ENCODE measurements at places on chromosomes 6 and 20. TPM values are rescaled to one million over a fixed set of nuclear protein-coding genes. Genes with fewer than 3 reads are reported as not detected.

GRCh38 chr20:9668381-9668780 is 154.0 kb downstream of the LAMP5 start:
- no peak for DNase-seq

Gene SNX5
- 96.7 TPM for total RNA-seq

DNA sequence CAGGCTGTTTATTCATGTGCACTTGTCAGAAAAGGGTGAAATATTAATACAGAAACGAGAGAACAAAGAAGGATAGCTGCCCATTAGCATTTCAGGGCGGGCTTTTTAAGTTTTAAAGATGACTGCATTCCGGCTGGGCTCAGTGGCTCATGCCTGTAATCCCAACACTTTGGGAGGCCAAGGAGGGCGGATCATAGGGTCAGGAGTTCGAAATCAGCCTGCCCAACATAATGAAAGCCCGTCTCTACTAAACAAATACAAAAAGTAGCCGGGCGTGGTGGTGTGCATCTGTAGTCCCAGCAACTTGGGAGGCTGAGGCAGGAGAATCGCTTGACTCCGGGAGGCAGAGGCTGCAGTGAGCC is 130.5 kb downstream of the HFE start:
- no peak for DNase-seq

GRCh38 chr20:55333798-55334197 is 671.5 kb downstream of the CBLN4 start:
- DNase-seq: no peak

GRCh38 chr20:15674253-15675060 is 898.8 kb downstream of the KIF16B start:
- no peak for DNase-seq

GRCh38 chr6:109799664-109800063 is 108.6 kb downstream of the FIG4 start:
- no peak for DNase-seq

DNA sequence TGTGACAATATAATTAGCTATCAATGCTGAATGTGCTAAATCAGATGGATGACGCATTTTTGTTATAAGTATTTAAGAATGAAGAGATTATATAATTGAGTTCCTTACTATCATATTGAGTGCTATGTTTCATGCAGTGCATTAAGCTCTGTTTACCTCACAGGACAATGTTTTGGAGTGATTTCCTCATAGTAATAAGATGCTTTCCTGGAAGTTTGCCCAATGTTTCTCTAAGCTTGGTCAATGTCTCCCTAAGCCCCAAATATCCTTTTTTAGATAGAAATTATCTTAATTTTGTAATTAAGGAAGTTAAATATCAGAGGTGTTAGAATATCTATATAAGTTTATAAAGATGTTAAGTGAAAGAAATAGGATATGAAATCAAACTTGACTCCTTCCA is 489.6 kb downstream of the MMUT start:
- no peak for DNase-seq

Gene KCNB1
- 5.1 TPM for total RNA-seq

- DNase-seq: no peak
These were observed 621.2 kb upstream of the FLRT3 start for GRCh38 chr20:14958626-14959025.

DNA sequence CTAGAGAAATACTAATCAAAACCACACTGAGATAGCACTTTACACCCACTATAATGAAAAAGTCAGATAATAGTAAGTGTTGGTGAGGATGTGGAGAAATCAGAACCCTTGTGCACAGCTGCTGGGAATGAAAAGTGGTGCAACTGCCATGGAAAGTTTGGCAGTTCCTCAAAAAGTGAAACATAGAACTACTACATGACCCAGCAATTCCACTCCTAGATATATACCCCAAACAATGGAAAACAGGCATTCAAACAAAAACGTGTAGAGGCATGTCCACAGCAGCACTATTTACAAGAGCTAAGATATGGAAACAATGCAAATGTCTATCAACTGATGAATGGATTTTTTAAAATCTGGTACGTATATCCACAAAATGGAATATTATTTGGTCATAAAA is 117.5 kb upstream of the C6orf118 start:
- no peak for DNase-seq

Gene TULP4
- 171 TPM for total RNA-seq

Gene TSPO2
- not detected for total RNA-seq

Gene C6orf118
- total RNA-seq: not detected

- DNase-seq: no peak
These were observed 956.1 kb downstream of the PHF3 start for GRCh38 chr6:64591676-64592036.

DNA sequence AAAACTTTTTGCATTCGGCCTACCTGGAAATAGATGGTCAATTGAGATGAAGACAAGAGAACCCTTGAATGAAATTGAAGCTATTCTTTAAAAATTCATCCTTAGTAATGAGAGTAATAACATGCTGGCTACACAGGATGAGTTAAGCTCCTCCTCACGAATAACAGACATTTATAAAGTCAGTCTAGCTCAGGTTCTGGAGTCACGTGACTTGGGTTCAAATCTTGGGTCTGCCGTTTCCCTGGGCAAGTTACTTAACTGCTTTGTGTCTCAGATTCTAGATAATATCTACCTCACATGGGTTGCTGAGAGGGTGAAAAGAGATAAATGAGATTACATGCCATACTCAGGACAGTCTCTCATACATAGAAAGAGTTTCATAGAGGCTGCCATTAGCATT is 101.4 kb upstream of the INSM1 start:
- DNase-seq: no peak

Gene RFX6
- under 0.01 TPM for total RNA-seq

Gene HUS1B
- total RNA-seq: 3.9 TPM

DNA sequence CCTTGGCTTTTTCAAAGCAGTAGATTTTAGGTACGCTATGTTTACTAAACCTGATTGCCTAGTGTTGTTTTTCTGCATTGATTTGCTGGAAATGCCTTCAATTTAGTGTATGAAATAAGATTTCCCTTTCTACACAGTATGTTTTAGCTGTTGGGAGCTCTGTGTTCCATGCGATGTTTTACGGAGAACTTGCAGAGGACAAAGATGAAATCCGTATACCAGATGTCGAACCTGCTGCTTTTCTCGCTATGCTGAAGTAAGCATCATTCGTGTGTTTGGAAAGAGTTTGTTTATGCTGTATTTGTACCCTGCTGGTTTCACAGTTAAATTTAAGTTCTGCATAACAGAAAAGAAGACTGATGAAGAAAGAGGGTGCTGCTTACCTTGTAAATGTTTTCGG is 1.9 kb downstream of the BTBD3 start:
- no peak for DNase-seq

Gene SEL1L2
- 7.4 TPM for total RNA-seq

DNA sequence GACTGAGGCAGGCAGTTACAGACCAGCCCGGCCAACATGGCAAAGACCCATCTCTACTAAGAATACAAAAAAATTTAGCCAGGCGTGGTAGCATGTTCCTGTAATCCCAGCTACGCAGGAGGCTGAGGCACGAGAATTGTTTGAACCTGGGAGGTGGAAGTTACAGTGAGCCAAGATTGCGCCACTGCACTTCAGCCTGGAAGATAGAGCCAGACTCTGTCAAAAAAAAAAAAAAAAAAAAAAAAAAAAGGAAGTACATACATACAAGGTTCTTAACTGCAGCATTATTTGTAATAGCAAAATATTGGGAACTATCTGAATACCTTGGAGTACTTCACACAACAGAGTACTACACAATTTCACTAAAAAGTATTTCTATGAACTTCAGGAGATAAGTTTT is 183.5 kb upstream of the OLIG3 start:
- DNase-seq: no peak

DNA sequence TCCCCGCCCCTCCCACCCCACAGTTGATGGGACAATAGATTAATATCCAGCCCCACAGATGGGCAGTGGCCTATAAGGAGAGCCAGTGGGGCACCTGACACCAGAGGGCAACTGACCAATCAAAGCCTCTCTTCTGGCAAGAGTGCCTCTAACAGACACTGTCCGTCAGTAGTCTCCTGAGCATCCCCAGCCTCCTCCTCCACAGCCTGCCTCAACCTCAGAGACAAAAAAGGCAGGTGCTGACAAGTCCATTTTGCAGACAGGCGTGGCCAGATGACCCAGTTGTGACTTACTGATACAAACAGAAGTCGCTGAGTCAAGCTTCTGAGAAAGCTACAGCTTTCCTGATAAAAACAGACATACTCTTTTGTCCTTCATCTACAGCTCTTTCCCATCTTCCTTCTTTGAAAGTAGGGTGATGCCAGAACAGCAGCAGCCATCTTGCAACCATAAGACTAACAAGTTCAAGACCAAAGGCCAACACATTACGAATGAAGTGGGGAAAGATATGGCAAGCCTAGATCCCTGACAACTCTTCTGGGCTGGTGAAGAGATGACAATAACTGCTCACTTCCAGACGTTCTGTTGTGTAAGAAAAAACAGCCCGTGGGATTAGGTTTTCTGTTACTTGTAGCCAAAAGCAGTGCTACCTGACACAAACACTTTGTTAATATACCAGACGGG is 12.3 kb downstream of the PPIL1 start:
- no peak for DNase-seq

DNA sequence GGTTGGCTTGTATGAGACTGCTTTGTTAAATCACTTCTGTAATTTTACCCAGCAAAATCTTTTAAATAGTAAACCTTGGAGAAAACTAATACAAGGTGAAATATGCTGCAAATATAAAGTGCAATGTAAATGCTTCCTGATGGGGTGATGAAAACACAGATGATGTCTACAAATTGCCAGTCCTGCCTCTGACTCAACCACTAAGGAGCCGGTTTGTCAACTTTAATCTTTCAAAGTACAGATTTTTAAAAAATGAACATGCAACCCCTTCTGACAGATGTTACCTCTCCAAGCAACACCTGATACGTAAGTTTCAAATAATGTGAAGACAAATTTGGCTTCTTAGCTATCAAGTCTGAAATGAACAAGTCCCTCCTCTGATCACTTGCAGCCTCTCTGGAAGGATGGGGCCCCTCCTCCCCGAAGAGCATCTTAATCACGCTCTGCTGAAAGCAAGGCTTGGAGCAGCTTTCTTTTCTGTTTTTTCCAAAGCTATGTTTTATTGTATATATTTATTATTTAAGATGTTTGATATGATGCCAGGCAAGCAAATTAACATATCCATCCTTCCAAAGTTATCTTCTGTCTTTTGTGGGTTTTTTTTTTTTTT is 196.0 kb downstream of the MYLK4 start:
- no peak for DNase-seq

- peak; percentile 51 for DNase-seq
These were observed 2.8 kb downstream of the BCL2L1 start for GRCh38 chr20:31719644-31720485.

Gene TMC2
- 0.96 TPM for total RNA-seq

GRCh38 chr20:22584522-22584921 is at the start of gene FOXA2:
TSS of gene FOXA2 (minus strand) at chr20:22584572. CDS start at chr20:22584278, 294 bp downstream.
- DNase-seq: no peak

GRCh38 chr6:33623895-33624381 is 2.8 kb downstream of the ITPR3 start:
- DNase-seq: no peak

Gene CD93
- total RNA-seq: 19.2 TPM

DNA sequence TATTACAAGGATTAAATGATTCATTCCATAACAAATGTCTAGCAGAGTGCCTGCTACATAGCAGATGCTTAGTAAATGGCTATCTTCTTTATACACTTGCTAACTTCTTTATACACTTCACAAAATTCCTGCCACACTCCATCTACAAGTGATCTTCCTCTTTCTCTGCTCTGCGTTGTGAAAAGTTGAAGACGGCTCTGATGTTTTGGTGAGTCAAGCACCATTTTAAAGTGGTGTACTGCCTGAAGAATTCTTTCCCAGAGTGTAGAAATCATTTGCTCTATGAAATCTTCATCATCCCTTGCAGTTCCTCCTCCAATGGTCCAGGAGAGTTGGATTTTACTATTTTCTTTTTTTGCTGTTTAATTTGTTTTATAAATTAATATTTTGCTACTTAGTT is 74.9 kb downstream of the TNFAIP3 start:
- no peak for DNase-seq

Gene NMBR
- total RNA-seq: not detected

Gene CALHM4
- not detected for total RNA-seq

DNA sequence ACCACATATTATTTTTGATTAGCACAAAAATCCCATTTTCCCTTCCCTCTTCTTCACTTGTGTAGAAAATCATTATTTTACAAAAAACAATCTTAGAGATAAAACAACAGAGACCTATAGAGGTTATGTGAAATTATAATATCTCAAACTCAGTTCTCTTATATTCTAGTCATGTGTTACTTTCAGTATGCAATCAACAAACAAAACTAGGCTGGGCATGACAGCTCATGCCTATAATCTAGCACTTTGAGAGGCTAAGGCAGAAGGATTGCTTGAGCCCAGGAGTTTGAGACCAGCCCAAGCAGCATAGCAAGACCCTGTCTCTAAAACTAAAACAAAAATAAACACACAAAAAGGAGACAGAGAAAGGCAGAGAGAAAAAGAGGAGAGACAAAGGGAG is 211.4 kb upstream of the SGK1 start:
- no peak for DNase-seq

Gene R3HDML
- total RNA-seq: not detected

DNA sequence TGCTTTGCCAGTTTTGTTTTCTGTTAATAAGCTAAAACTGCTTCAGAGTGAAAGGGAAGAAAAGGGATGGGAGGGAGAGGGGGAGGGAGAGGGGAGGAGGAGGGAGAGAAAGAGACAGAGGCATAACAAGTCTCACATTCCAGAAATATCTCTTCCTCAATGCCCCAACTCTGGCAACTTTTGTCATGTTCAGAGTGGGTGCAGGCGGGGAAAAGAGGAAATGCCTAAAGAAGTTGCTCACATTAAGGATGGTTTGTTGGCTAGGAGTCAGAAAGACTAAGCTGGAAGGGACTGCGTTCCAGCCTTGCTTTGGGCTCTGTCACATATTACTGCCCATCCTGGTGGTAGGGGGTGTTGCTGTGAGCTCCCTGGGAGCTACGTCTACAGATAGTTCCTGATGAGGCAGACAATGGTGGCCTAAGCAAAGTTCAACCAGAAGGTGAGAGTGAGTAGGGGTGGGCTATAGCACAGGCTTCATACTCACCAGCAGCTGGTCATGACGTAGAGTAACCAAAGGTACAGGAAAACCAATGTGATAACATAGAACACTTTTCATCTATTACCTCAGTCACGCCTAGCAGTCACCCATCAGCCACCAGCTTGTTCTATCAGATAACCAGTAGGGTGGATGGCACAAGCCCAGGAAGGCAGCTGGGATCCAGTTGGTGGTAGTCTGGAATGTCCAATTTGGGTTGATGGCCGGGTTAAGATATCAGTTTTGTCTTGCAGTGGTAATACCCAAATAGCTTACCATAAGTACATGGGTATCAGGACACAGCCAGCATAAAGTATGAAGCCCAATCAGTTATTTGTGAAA is 2.1 kb downstream of the TSPYL4 start:
- no peak for DNase-seq

GRCh38 chr6:24929242-24929641 is 6.5 kb downstream of the RIPOR2 start:
- no peak for DNase-seq

GRCh38 chr20:52268184-52268749 is 76.7 kb upstream of the ZFP64 start:
- no peak for DNase-seq

- DNase-seq: no peak
These were observed 1.9 kb downstream of the EDN1 start for GRCh38 chr6:12291839-12292604.

All from breast epithelium (tissue), 4 donors.